Stimulated activated CD8-positive, alpha-beta memory T cell treated with anti-CD3 and anti-CD28 coated beads, Interleukin-15, amount 100 ng/mL, for 4 hours (primary cell): ENCODE measurements at places on chromosomes 7 and 10.

GRCh38 chr10:68756766-68757165 lies 35.7 kb downstream of the CCAR1 start:
- DNase-seq, result no peak

DNA sequence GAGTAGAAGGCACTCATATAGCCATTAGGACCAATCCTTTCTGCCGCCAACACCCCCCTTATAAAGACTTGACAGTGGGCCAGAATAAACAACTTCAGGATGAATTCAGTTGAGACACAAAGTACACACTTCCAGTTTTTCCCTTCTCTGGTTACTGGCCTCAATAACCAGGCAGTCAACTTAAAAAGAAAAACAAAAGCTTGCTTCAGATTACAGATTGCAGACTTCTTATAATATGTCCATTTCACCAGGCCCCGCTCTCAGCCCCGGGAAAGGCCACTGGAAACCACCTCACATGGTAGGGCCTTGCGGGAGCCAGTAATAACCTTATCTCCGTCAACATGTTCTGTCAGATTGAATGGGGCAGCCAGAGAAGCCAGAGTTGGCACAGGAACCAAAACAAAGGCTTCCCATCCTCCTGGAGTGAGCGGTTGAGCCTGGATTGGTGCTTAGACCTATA lies 108.8 kb downstream of the EGFR start:
- DNase-seq, result no peak

DNA sequence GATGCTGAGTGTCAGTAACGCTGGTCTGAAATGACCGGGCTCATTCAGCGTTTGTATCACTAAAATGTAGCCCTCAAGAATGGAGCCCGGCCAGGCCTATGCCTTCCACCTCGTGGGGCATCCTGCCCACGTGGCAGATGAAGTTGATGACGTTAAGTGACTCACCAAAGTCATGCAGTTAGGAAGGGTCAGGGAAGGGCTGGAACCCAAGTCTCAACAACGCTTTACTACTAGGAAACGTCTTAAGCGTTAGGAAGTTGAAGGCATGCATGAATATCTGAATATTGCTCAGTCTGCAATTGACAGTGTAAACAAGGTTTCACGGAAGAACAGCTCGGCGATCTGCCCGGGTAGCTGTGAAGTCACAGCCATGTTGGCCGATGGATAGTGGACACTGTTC lies 14.0 kb upstream of the UBE3C start:
- no peak for DNase-seq

GRCh38 chr7:100221231-100221718 lies 1.5 kb downstream of the PVRIG start:
- peak; percentile 50 for DNase-seq

DNA sequence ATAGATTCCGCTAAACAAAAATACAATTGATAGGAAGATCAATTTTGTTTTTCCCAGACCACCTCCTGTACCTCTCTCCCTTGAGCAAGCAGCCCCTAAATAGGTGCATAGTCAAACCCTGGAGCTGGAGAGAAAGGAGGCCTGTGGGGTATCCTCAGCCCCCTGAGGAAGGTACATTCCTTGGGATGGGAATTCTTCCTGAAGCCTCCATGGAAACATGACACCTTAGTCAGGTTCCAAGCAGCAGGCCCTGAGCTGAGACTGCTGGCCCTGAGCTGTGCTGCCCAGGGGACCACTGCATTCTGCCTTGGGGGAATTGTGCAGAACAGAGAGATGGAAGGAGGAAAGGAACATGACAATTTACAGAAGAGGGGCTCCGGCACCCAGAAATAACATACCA lies 7.4 kb downstream of the HNRNPF start:
- no peak for DNase-seq

- DNase-seq, result peak; percentile 64
Observed at GRCh38 chr7:155003092-155003375, at the start of gene PAXIP1. Gene PAXIP1 (minus strand): TSS chr7:155003124. CDS start chr7:155002929, 195 bp downstream.
